ENCODE measurements at places on chromosomes 2 and 18.

DNA sequence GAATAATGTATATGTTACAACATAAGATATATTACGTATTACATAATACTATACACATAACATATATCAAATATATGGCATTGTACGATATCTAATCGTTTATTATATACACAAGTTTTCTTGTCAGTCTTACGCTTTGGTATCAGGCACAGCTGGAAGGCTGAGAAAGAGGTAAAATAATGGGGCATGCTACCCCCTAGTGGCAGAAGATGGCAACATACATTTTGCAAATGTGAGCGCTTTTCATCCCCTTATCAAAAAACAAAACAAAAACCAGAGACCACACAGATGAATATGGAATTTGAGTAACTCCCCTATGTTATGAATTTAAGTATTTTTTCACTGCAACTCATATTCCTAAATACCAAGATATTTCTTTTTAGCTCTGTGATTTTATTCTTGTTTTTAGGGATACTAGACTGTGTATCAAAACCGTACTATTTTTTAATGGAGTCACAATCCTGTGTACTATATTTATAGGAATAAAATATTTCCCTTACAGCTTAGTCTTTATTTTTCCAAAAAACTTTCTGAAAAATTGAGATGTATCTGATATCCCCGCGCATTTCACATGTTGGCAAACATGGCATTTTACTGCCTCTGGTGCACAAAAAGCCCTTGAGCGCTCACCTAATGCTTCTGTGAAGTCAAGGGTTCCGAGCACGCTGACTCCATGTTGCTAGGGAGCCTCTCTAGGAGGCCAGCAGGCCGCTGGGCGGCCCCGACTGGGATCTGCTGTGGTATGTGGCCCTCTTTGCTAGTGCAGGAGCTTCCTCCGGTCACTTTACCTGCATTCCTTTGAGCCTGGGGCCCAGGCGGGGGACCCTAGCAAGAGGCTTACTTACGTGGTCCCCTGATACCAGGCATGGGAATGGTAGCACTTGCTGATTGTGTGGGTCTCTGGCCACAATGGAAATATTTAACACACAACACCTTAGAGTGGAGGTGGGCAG is 62.5 kb downstream of the SLC4A3 start:
- DNase-seq: peak; percentile 29

GRCh38 chr2:159214325-159214865 is 72.1 kb downstream of the WDSUB1 start:
- no peak for DNase-seq

GRCh38 chr2:230681171-230681545 is 31.5 kb upstream of the CAB39 start:
- no peak for DNase-seq

- no peak for DNase-seq
Measured at GRCh38 chr2:66661253-66662173, 226.6 kb downstream of the MEIS1 start.

DNA sequence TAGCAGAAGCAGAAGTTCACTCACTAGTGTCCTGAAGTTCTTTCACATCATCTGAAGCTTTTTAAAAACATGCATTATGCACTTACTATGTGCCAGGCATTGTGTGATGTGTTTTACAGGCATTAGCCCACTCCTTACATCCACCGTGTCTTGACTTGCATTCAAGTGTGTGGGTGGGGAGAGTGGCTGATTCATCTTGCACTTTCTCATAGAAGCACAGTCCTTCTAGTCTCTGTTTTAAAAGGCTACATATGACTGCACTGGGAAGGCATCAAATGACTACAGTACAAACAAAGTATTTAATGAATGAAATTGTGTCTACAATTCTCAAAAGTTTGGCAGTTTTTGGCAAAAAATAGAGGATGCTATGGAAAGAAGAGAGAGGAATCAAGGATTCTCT is 21.6 kb upstream of the DSC3 start:
- DNase-seq: no peak
